ENCODE measurements at places on chromosomes 4 and X.

DNA sequence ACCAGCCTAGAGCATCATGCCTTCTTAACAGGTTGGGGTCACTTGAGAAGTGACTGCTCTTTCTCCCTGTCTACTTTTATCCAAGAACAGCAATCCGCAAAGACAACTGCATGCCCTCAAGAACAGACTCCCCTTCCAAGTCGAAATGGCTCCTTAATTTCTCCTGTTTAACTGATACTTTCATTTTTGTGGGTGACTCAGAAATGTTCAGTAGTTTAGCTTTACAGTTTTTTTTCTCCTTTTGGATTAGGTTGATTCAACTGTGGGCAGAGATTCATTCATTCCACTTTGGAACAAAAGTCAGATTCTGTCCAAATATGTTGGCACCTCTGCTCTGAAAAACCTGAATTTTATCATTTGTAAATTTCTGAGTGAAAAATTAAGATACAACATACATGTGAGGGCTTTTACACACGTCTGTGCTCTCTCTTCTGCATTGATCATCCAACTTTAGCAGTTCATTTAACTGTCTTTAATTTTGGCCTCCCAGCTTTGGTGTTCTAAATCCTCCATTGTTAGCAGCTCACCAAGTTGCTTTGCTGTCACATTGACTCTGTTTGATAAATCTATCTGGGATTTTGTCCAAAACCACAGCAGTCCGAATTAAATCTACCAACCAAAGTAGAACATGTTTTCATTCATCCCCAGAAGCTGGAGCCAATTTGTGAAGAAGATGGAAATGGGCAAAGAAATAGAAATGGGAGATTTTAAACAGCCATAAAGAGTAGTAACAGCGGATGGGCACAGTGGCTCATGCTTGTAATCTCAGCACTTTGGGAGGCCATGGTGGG, 50.0 kb downstream of the HOPX start:
- DNase-seq, result no peak

DNA sequence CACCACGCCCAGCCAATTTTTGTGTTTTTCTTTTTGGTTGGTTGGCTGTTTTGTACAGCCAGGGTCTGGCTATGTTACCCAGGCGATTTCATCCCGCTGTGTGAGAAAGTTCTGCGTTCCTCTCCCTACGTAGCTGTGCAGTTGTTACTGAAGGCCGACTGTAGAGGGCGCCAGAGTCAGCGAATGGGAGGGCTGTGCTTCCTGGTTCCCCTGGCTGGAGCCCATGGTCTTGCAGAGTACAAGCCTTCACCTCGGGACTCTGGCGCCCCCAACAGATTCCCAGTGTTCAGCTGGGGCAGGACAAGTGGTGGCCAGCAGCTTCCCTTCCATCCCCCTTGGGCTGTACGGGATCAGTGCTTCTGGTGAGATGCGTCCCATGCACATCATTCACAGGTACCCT, 5.6 kb upstream of the CT45A1 start:
- DNase-seq, result no peak

DNA sequence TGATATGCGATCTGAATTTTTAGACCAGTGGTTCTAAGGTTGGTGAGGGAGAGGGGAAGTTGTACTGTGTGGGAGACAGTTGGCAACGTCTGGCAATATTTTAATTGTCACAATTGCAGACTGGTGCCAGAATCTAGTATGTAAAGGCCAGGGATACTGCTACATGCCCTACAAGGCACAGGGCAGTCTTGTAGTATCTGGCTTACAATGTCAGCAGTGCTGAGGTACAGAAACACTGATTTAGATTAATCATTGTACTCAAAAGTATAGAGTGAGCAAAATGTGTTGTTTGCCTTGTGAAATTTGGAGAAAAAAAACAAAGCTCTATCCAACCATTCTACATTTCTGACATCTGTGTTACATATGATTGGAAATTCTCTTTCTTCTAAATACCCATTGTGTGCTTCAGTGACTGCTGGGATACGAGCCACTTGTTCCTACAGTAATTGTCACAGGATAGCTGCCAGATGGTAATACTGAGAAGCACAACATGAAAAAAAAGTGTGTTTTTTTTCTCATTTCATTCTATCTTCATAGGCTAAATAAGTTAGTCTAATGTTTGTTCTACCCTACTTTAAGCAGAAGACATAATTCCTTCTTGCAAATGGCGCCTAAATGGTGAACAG, 526.7 kb upstream of the AGA start:
- no peak for DNase-seq

- DNase-seq, result peak; percentile 21
Observed at GRCh38 chr4:54547299-54548097, 110.3 kb upstream of the KIT start.

DNA sequence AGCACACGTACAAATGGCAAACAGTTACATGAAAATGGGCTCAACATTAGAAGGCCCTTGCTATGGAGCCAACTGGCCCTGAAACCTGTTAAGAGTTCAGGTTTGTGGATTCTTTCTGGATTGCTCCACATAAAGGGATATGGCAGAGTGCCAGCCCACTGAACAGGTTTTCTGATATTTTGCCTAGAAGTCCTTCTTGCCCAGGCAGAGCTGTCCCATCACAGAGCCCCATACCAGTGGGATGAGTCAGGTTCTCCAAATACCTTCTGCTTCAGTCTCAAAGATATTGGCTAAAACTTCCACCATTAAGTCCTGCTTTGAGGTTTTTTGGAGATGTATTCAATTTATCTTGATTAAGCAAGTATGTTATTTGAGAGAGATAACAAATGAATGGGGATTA, 146.8 kb upstream of the IL1RAPL2 start:
- DNase-seq, result no peak

GRCh38 chr4:113756005-113756410, 5.5 kb downstream of the CAMK2D start:
- no peak for DNase-seq

GRCh38 chr4:140308366-140309123, 64.9 kb upstream of the SCOC start:
- no peak for DNase-seq

GRCh38 chr4:3269105-3269927, 20.4 kb downstream of the MSANTD1 start:
- DNase-seq, result no peak

GRCh38 chrX:6708041-6708440, 173.1 kb upstream of the VCX3A start:
- no peak for DNase-seq

DNA sequence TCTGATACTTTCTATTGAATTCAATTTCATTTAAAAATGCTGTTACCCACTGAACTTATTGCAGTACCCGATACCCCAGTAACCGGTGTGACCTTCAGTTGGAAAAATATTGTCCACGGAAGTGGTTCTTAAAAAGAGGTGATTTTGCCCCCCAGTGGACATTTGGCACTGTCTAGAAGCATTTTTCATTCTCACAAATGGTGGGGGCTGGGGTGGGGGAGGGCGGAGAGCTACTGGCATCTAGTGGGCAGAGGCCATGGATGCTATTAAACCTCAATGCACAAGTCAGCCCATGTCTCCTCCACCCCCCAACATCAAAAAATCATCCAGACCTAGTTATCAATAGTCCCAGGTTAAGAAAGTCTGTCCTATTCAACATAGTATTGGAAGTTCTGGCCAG, 19.6 kb upstream of the CHM start:
- DNase-seq, result no peak

DNA sequence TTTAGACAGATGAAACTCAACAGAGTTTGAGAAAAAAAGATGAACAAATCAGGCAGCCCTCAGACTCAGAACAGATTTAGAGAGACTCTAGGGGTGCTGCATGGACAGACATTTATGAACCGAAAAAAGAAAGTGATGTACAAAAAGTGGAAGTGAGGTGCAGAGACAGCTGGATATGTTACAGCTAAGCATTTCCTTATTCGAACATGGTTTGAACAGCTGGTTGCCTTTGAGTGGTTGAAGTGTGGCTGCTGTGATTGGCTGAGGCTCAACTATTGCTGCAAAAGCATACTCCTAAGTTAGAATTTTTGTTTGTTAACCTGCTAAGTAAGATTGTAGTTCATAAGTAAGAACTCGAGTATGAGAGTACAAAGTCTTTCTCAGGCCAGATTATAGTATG, 331.5 kb upstream of the PABPC4L start:
- DNase-seq, result no peak

- no peak for DNase-seq
Observed at GRCh38 chrX:23392195-23392594, 57.5 kb downstream of the PTCHD1 start.

DNA sequence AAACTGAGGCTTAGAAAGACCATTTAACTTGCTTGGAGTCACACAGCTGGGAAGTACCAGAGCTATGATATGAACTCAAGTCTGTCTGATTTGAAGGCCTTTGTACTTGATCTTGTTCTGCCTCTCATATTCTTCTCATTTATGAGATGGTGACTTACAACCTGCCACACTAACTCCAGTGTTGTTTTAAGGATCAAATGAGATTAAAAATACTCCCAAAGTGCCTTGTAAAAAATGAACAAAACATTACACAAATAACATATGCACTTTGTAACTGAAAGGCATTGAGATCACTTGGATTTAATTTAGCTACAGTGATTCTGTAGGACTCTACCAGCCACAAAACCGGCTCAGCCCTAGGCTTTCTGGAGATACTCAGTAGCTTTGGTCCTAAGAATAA, 15.6 kb upstream of the MAP7D3 start:
- DNase-seq, result no peak

DNA sequence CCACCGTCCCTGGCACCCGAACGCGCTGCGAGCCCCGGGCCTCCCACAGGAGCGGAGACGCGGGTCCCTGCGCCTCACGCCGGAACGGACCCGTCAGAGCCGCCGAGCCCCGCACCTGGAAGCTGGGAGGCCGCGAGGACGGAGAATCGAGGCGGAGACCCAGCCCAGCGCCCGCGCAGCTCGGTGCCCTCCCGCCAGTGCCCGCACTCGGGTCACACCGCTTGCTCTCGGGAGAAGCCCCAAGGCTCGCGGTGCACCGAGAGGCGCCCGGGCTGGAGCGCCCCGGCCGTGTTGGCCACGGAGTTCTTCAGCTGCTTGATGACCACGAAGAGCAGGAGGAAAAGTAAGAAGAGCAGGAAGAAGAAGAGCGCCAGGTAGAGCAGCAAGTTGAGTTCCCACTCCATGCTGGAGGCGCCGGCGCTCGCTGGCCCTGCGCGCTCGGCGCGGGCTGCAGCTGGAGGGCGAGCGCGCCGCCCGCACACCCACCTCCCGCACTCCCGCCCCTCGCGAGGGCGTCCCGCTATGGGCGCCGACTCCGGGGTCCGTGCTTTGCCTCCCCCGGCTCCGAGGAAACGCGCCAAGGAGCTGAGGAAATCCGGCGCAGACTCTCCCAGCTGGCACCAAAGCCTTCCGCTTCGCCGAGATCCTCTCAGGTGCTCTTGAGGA, at the start of gene SMIM43:
Gene SMIM43, minus strand, starts transcription at position 463 of the 666 bp plus-strand sequence. Its CDS starts 59 bp downstream, at position 404.
- DNase-seq, result no peak

GRCh38 chr4:136864604-136865185, 667.6 kb downstream of the PCDH18 start:
- peak; percentile 4 for DNase-seq

DNA sequence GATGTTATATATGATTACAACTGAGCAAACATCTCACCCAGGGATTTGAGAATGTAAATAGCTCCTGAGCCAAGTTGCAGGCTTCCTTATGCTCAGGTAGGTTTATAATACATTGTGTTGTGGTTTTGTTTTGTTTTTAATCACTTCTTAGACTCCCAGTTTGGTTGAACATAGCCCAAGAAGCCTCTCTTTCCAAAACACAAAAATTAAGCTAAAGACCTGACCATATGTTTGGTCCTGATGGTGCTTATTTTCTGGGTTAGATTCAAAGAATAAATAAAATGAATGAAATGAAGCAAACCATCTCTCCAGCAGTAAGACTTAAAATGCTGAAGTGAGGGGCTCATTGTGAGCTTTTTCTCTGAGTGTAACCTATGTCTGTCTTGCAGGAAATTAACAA, 93.5 kb downstream of the GRXCR1 start:
- no peak for DNase-seq

- no peak for DNase-seq
Observed at GRCh38 chr4:109879636-109880314, 31.9 kb downstream of the LRIT3 start.

GRCh38 chr4:47010347-47010911, 17.0 kb upstream of the GABRA4 start:
- DNase-seq, result no peak

DNA sequence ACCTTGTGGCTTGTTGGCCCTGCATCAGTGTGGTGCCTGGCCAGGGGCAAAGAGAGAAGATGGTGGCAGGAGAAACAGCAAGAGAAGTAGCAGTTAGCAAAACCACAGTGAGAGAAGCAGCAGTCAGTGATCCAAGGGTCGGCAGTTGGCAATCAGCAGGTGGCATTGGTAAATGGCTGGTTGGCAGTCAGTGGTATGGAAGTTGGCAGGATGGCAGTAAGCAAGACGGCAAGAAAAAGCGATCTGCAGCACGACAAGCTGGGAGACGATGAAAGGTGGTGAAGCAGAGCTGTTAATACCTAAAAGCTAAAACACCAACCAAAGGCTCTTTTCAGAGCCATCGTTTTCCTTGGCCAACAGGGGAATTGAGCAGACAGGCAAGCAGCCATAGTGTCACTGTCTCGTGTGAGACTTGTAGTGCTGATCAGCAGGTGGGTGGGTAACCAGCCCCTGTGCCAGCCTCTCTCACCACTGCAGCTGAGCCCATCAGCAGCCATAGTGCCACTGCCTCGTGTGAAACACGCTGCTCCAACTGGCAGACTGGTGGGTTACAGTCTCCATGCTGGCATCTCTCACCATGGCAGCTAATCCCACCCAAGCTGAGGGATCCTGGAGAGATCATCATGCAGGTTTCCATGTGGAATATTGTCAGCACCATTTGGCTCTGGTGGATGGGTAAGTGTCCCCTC, 2078.4 kb downstream of the PCDH7 start:
- no peak for DNase-seq

- DNase-seq, result no peak
Observed at GRCh38 chr4:83436680-83437079, 18.9 kb downstream of the HELQ start.

- DNase-seq, result peak; percentile 39
Observed at GRCh38 chr4:180455226-180455625, 1788.0 kb upstream of the TENM3 start.

DNA sequence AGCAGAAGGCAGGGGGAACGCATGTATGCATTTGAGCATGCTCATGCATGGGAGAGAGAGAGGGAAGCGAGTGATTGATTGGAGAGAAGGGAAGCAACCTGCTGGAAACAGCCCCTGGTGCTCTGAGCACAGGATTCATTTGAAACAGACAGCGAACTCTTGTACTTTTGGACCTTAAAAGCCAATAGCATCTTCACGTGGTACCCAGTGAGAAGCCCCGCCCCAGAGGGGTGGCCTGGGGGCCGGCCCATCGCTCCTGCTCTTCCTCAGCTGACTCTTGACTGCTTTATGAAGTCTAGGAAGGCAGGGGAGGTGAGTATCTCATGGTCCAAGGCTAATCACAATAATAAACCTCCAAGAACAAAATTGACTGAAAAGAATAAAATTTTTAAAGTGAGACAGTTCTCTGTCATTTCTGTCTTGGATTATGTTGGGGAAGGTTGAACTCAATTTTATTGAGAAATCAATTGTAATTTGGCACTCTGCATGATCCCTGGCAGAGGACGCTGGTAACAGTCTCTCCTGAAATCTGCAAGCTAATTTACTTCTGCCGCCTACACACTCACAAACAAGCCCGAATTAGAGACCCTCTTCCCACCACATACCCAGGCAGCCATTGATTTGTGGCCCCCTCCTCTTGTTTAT, 168.2 kb upstream of the PPARGC1A start:
- no peak for DNase-seq

GRCh38 chrX:39730662-39731329, 367.0 kb downstream of the BCOR start:
- peak; percentile 39 for DNase-seq

Measured in NCI-H510A (cell line).